ENCODE measurements at places on chromosomes 2 and 18.

- peak; percentile 72 for DNase-seq
These were observed 52.2 kb upstream of the KCNH7 start for GRCh38 chr2:162890690-162891311.

DNA sequence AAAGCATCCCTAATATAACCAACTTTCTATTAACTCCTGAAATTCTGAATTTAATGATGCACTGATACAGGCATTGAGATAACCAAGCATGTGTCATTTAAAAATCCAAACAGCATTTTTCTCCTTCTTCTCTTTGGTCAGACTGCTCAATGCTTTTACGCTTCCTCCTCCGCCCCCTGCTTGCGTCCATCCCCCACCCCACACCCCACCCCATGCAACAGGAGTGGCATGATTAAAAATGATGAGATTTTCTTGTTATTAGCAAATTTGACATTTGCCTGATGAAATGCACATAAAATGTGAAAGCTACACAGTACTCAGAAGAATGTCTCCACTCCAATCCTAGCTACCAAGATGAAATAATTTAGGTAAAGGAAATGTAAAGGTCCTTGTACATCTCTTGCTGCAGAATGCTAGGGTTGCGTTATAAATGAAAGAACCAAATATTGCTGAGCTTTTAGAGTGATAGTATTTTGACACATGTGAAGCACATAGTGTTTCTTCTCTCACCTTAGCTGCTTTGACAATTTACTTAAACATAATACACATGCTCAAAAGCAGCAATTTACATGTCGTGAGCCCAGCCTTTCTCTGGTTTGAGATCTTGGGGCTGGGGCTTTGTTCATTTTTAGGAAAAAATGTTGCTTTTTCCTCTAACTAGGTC is 263.8 kb downstream of the MEIS1 start:
- DNase-seq, result no peak

DNA sequence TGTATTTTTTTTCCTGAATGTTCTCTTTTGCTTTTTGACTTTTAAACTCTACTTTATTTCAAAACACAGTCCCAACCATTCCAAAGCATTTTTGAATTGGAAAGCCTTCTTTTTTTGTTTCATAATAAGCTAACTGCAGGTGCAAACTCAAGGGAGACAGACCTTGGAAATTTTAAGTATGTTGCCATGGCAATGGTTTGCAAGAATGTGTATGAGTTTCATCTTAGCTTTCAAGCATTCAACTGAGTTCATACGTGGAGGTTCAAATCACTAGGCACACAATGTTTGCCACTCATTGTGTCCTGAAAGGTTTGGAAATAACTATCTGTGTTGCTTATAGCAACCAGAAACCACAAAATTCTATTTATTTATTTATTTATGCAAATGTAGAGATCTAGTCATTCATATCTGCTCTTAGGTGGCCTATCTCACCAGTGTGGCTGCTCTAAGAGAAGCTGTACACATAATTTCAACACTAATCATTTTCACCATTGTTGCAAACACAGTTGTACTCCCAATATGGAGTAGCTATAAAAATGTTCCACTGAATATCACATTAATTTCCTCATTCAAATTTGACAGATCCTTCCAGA is 805.7 kb upstream of the FSHR start:
- DNase-seq, result no peak

DNA sequence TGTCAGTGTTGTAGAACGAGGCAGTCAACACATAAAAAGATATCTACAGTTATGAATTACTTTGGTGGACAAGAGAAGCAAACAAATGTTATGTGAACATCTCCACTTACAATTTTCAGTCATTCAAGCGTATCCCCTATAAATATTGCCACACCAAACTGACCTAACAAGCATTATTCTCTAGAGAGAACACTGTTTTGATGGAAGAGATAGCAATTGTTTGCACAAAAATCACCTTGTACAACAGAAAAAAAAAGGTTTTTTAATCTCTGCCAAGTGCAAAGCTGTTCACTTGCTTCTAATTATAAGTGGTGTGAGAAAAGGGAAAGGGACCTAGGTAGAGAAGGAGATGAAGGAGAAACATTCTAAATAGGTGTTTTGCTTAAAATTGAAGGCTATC is 33.8 kb downstream of the PID1 start:
- no peak for DNase-seq

GRCh38 chr2:240983996-240984498 is 14.4 kb upstream of the SNED1 start:
- DNase-seq, result no peak

DNA sequence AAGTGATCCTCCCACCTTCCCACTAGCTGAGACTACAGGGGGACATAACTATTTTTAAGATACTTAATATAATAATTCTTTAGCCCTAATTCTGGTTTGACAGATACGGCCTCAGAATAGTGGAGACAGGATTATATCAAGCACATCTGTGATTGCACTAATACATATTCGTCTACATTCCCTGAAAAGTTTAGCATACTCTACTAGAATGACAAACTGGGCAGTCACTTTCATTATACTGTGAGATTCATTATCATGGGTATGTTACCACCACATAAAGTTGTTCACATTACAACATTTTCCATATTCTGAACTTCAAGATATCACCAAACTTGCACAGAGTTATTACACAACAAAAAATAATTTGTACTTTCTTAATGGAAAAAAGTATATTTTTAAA is 11.0 kb downstream of the FAM210A start:
- DNase-seq, result no peak

GRCh38 chr2:162581959-162582798 is 238.2 kb downstream of the GCA start:
- DNase-seq, result no peak

GRCh38 chr2:73699437-73699836 is 37.7 kb downstream of the TPRKB start:
- DNase-seq, result no peak

Data from cardiac fibroblast (primary cell).